Fibroblast of mammary gland (primary cell): ENCODE measurements at places on chromosomes 1 and 21.
A peak's percentile ranks its signal among the peaks of the same experiment; 100 is the strongest.

- DNase-seq = no peak
Observed at GRCh38 chr1:64495878-64496277, 25.9 kb downstream of the CACHD1 start.

DNA sequence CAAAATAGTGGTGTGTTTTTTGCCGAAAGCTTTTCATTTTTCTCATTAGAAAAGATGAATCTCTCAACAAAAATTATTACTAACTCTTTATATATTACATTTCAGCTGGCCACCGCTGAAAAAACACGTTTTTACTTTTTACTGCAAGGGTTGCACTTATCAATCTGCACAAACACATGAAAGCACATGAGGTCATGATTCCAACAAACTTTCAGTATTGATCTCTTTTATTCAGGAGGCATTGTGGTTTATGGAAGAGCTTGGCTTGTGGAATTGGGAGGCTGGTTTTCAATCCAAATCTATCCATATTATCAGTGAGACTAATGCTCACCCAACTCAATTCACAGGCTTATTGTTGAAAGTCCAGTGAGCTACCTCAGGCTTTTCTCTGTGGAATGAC is 20.6 kb upstream of the LPGAT1 start:
- DNase-seq = no peak

GRCh38 chr1:229553621-229554130 is 4.8 kb downstream of the ABCB10 start:
- DNase-seq = peak; percentile 23

DNA sequence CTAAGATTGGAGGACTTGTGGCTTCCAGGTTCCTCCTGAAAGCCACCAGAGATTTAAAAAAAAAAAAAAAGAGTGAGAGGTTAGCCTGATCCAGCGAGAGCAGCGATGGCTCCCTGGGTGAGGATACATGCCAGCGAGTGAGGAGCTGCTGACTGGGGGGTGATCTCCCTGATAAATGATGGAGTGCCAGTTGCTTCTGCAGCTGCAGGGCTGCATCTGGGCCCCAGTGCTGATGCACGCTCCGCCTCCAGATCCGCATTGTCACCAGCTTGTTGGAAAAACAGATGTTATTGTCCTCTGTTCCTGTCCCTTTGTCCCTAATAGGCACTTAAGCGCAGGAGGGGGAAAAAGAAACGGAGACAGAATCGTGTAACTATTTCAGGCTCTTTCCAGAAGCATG is 28.6 kb downstream of the UBIAD1 start:
- DNase-seq = no peak

DNA sequence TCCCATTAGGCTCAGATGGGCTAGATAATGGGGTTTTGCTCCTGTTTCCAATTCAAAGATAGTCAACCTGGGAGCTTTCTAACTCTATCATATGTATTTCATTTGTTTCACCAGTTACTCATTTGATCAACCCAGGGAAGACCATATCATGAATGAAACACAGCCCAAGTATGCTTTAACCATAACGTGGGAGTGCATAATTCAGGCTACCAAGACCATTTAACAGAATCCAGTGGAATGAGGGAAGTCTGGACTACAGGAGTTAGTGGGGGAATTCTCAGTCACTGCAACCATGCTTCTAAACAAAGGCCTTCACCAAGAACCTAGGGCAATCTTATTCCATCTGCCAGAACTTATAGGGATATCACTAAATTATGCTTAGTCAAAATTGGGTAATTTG is 15.0 kb upstream of the SLC16A1 start:
- DNase-seq = peak; percentile 43

GRCh38 chr1:65001231-65001792 is 35.0 kb upstream of the JAK1 start:
- peak; percentile 74 for DNase-seq

DNA sequence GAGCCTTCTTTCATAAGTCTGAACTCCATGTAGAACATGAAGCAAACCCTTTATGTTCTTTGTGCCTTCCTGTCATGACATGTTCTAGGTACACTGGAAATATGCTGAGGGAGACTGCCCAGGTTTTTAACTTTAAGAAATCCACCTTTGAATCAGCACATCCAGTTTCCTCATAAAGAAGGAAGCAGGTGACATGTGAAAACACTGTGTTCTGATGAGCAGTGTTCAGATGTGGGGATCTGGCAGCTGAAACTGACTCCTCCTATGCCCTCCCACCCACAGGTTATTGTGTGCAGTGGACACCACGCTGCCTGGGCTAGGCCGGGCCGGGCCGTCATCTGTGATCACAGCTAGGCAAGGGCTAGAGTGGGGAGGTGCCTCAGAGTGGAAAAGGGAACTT is 51.1 kb downstream of the CNN3 start:
- DNase-seq = no peak

GRCh38 chr1:201718346-201719202 is 110.4 kb upstream of the IPO9 start:
- no peak for DNase-seq
